HepG2 (cell line): ENCODE measurements at places on chromosomes 7 and 10.
A peak's percentile ranks its signal among the peaks of the same experiment; 100 is the strongest.

- DNase-seq: no peak
Observed at GRCh38 chr7:44318332-44318731, 7.1 kb downstream of the CAMK2B start.

- no peak for DNase-seq
Observed at GRCh38 chr10:30111340-30112022, 52.1 kb upstream of the JCAD start.

DNA sequence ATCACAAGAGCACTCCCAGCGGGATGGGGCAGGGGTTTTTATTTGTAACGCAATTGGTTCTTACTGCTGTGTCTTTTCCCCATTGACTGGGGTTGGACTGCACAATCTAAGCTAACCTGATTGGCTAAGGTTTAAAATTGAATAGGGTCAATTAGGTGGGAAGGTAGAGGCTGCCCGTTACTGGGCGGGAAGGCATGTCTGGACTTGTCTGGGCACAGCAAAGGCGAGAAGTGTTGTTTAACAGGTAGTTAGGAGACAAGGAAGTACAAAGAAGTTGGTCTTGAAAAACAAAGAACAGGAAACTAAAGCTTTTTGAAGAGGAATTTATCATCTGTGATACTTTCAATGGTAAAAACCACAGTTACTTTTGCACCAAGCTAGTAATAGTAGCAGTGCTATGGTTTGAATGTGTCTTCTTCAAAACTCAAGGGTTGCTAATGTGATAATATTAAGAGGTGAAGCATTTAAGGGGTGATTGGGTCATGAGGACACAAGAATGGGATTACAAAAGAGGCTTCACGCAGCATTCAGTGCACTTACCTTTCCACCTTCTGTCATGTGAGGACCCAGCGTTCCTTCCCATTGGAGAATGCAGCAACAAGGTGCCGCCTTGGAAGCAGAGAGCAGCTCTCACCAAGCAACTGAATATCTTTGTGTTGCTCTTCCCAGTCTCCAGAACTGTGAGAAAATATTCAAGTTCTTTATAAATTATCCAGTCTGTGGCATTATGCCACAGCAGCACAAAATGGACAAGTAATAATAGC lies 875.5 kb upstream of the SORCS1 start:
- no peak for DNase-seq

- DNase-seq: no peak
Observed at GRCh38 chr7:2853147-2853546, 9.0 kb upstream of the GNA12 start.

DNA sequence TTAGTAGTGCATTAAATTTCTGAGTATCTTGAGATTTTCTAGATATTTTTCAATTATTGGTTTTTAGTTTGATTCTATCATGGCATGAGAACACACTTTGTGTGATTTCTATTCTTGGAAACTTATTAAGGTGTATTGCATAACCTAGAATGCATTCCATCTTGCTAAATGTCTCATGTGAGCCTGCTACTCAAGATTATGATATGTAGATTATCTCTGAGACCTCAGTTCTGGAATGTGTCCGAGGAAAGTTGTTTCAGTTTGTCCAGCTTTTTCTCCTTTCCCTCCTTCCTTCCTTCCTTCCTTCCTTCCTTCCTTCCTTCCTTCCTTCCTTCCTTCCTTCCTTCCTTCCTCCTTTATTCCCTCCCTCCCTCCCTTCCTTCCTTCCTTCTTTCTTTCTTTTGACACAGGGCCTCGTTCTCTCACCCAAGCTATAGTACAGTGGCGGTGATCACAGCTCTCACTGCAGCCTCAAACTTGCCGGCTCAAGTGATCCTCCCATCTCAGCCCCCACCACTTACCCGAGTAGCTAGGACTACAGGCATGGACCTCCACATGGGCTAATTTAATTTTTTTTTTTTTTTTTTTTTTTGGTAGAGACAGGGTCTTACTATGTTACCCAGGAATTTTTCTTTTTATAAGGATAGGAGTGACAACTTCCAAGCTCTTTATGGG lies 7.6 kb downstream of the ITPRID1 start:
- DNase-seq: no peak

DNA sequence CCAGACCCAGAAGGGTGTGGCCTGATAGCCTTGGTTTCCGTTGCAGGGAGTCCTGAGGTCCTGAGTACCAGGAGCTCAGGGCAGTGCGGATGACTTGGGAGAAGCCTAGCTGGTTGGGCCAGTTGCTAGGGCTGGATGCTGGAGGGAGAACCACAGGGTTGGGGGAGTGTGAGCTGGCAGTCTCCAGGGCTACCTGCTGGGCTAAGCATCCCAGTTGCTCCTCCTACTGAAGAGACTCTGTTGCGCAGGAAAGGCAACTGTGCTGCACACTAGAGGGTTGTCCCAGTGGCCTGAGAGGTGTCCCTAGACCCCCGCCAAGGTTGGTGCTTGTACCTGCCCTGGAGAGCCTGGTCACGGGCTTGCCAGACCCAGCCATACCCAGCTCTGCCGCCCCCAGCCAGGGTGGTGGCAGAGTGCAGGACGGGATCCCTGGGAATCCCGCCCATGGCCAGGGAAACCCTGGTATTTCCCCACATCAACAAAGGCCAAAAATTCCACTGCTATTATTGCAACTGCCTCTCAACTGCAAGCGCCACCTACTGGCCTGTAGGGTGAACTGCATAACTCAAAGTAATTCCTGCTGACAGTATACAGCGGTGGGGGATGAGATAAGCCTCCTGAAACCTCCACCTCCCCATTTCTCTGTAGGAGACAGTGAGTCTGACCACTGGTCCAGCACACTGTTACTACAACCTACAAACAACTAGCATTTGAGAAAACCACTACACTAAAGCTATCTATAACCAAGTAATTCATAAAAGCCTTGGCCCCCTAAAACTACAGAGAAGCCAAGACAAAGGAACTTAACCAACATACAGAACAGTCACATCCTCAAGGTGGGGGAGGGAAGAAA lies 67.6 kb upstream of the DDC start:
- peak; percentile 70 for DNase-seq

GRCh38 chr10:43237631-43238446 lies 29.0 kb downstream of the RASGEF1A start:
- DNase-seq: no peak

DNA sequence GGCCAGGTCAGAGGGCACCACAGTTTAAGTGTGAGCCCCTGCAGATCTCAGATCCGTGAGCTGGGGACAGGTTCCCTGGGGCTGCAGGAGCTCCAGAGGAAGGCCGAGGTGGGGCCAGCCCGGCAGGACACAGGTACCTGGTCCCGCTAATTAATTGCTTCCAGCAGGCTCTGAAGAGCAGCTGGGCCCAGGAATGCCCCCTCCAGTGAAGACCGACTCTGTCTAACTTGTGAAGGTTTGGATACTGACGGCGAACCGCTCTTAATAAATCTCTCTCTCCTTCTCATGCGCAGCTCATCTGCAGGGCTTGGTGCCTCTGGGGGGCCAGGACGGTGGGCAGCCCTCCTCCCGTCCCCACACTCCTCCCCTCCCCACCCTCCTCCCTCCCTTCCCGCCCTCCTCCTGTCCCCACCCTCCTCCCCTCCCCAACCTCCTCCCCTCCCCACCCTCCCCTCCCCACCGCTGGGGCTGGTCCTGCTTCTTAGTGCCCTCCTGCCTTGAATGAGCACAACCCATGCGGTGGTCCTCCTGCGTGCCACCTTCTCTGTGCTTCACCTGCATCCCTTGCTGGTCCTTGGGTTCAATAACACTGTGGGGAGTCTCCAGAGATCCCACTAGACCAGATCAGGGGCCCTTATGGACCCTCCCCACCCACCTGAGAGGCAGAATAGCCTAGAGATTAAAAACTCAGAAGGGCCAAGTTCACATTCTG lies 38.3 kb downstream of the PDGFA start:
- no peak for DNase-seq
